ENCODE measurements at places on chromosomes 1 and 21.

GRCh38 chr1:111402083-111402482 is 25.5 kb downstream of the OVGP1 start:
- H3K4me3 ChIP-seq, result no peak overlapping the region
- no peaks in the 10 kb centered on the region for H3K4me1 ChIP-seq
- DNase-seq, result no peak
- H3K36me3 ChIP-seq, result no peaks in the 10 kb centered on the region

DNA sequence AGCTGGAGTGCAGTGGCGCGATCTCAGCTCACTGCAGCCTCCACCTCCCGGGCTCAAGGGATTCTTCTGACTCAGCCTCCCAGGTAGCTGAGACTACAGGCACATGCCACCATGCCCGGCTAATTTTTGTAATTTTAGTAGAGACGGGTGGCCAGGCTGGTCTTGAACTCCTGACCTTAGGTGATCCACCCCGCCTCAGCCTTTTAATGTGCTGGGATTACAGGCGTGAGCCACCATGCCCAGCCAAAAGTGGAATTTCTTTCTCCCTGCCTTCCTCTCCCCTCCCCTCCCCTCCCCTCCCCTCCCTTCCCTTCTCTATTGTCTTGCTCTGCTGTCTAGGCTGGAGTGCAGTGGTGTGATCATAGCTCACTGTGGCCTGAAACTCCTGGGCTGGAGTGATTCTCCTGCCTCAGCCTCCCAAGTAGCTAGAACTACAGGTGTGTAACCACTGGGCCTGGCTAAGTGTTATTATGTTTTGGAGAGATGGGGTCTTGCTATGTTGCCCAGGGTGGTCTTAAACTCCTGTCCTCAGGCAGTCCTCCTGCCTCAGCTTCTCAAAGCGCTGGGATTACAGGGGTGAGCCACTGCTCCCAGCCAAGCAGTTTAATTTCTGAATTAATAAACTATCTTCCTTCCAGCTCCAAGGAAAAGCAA is 10.0 kb upstream of the MACF1 start:
- H3K4me1 ChIP-seq, result peaks cover 78% of the 10 kb centered on the region
- H3K27me3 ChIP-seq, result no peaks in the 10 kb centered on the region
- peak overlapping the region; percentile 96 for H3K27ac ChIP-seq
- DNase-seq, result no peak

DNA sequence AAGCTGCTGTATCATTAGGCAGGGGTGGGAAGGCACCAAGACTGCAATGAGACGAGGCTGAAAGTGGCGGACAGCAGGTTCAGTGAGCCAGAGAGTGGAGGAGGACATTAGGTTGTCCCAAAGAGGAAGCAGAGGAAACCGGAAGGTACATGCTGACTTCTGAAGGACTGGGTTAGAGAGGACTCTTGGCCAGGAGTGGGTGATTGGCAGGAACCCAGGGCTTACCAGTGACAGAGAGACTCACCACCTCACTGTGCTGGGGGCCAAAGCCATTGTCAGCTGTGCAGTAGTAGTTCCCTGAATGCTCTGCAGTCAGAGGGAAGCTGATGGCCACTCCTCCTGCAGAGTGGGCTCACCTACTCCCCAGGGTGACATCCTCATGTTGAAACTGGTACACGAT is 41.9 kb upstream of the FCRL4 start:
- H3K4me1 ChIP-seq, result no peaks in the 10 kb centered on the region
- no peaks in the 10 kb centered on the region for H3K36me3 ChIP-seq
- no peaks in the 10 kb centered on the region for H3K27me3 ChIP-seq
- no peak overlapping the region for H3K27ac ChIP-seq

DNA sequence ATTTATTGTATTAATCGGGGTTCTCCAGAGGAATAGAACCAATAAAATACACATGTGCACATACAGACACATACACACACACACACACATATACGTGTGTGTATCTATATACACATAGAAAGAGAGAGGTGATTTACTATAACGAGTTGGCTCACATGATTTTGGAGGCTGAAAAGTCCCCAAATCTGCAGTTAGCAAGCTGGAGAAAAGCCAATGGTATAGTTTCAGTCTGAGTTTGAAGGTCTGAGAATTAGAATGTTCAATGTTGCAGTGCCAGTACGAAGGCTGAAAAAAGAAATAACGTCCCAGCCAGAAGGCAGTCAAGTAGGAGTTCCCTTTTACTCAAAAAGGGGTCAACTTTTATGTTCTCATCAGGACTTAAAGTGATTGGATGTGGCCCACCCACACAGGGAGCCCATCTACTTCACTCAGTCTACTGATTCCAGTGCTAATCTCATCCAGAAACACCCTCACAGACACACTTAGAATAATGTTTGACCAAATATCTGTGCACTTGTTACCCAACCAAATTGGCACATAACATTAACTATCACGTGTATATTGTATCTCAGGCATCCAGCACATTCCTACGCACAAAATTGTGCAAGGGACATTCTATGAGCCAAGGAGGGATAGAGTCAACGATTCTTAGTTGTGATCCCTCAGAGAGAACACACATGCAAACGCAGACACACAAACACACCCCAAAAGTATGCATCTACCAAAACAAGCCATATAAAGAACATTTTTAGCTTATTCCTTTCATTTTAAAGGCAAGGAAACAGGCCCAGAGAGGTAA is 195.5 kb upstream of the DUSP10 start:
- H3K27me3 ChIP-seq, result peaks cover 31% of the 10 kb centered on the region
- no peaks in the 10 kb centered on the region for H3K36me3 ChIP-seq
- H3K27ac ChIP-seq, result no peak overlapping the region
- no peak overlapping the region for H3K4me3 ChIP-seq

DNA sequence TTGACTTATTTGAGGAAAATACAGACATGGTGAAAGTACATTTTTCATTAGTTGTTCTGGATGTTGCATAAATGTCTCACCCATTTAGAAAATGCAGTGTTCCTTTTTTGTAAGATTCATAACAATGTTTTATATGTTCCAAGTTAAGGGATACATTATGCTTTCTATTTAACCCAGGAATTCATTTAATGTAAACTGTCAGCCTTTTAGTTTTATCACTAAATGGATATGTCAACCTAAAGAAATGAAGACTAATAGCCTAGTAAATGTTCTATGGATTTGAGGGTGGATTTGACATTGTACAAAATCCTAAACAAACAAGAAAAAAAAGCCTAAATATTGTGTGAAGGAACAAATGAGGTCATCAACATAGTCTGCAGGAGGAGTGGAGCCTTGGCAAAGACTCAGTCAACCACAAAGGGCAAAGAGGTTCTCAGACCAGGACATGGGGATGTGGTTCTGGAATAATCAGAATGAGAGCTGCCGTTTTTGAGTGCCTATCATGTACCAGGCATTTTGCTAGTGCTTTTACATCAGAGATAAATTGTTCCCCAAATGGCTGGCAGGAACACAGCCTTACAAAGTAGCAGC is 8.8 kb upstream of the INSL5 start:
- H3K4me1 ChIP-seq, result no peaks in the 10 kb centered on the region
- no peak for DNase-seq
- H3K36me3 ChIP-seq, result no peaks in the 10 kb centered on the region
- peaks cover 8% of the 10 kb centered on the region for H3K27me3 ChIP-seq
- H3K4me3 ChIP-seq, result no peak overlapping the region
- no peak overlapping the region for H3K27ac ChIP-seq

DNA sequence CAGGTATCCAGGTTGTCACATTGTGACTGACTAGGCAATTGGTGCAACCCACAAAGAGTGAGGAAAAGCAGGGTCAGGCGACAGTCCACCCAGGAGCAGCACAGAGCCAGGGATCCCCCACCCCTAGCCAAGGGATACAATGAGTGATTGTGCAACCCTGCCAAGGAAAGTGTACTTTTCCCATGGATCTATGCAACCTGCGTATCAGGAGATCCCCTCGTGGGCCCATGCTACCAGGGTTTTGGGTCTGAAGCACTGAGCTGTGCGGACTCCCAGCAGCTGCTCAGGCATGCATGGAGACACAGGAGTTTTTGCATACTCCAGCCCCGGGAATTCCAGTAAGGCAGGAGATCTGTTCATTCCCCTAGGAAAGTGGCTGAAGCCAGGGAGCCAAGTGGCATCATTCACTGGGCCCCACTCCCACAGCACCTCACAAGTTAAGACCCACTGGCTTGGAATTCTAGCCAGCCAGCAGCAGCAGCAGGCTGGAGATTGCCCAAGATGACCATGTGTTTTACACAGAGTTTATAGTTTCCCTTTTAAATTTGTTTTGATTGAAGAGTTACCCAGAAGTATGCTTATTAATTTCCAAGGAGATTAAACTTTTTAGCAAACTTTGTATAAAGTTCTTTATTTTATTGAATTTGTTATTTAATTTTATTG is 136.0 kb downstream of the LTN1 start:
- H3K4me3 ChIP-seq, result no peak overlapping the region
- H3K27ac ChIP-seq, result no peak overlapping the region
- no peaks in the 10 kb centered on the region for H3K36me3 ChIP-seq
- no peak for DNase-seq
- H3K27me3 ChIP-seq, result no peaks in the 10 kb centered on the region

DNA sequence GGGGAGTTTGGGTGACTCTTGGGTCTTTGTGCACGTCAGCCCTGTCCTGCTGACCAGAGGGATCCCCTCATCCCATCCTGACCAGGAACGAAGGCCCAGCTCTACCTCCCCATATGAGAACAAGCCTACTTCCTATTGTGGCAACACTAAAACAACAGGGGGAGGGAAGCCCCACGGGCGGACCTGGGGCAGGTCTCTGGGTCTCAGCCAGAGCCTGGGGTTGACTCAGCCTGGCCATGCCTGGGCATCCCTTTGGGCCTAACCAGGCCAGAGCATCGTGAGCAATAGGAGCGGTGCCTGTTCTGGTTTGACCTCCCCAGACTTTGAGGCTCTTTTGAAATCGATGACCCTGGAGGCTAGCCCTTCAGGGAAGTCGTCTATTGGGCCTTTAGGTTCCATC is 16.8 kb downstream of the RPS6KA1 start:
- H3K27me3 ChIP-seq, result no peaks in the 10 kb centered on the region
- no peaks in the 10 kb centered on the region for H3K36me3 ChIP-seq
- H3K27ac ChIP-seq, result no peak overlapping the region
- DNase-seq, result no peak
- H3K4me3 ChIP-seq, result no peak overlapping the region
- H3K4me1 ChIP-seq, result peaks cover 2% of the 10 kb centered on the region

DNA sequence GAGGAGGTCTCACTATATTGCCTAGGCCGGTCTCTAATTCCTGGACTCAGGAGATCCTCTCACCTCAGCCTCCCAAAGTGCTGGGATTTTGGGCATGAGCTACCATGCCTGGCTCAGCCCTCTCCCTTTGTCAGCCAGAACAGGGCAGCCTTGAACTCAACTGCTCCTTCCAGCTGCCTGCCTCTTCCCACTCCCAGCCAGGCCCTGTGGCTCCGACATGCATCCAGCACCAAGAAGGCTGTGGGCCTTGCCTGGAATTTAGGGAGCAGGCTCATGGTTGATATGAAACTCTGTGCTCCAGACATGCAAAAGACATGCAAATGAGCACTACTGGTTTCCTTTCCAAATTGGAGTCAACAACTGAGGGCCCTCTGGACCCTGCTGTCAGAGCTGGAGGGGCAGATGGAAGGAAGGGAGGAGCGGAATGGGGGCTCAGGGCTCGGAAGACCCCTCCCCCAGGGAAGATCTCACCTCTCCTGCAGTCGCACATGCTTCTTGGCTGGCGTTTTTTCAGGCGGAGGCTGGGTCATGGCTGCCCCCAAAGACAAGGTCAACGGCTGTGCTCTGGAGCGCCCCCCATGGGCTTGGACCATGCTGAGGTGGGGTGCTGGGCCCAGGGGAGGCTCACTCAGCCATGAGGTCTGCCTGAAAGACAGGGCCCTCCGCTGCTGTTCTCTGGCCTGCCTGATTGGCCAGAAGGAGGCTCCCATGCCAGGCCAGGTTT is 1.4 kb downstream of the PTPN7 start:
- no peaks in the 10 kb centered on the region for H3K36me3 ChIP-seq
- no peak for DNase-seq
- peaks cover 9% of the 10 kb centered on the region for H3K4me1 ChIP-seq
- no peak overlapping the region for H3K4me3 ChIP-seq
- peaks cover 3% of the 10 kb centered on the region for H3K27me3 ChIP-seq
- no peak overlapping the region for H3K27ac ChIP-seq

DNA sequence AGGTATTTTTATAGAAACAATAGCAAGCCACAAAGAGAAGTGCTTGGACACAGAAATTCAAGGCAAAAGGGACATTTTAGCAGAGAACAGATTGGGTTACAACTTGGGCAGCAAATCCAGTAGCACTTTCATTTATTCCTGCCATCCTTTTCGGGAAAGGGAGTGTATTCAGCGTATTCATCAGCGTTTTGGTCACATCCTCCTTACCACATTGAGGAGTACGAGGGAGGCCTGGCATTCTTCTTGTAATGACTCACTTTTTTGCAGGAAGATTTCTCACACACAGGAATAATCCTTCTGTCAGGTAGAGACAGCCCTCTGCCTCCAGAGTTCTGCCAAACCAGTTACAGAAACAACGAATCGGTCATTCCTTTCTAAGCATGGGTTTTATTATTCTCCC is 18.1 kb upstream of the FAM78B start:
- H3K27ac ChIP-seq, result no peak overlapping the region
- no peak for DNase-seq
- H3K36me3 ChIP-seq, result no peaks in the 10 kb centered on the region

- no peaks in the 10 kb centered on the region for H3K27me3 ChIP-seq
- H3K27ac ChIP-seq, result no peak overlapping the region
- no peak overlapping the region for H3K4me3 ChIP-seq
Observed at GRCh38 chr1:174775621-174776020, 224.1 kb upstream of the CACYBP start.

DNA sequence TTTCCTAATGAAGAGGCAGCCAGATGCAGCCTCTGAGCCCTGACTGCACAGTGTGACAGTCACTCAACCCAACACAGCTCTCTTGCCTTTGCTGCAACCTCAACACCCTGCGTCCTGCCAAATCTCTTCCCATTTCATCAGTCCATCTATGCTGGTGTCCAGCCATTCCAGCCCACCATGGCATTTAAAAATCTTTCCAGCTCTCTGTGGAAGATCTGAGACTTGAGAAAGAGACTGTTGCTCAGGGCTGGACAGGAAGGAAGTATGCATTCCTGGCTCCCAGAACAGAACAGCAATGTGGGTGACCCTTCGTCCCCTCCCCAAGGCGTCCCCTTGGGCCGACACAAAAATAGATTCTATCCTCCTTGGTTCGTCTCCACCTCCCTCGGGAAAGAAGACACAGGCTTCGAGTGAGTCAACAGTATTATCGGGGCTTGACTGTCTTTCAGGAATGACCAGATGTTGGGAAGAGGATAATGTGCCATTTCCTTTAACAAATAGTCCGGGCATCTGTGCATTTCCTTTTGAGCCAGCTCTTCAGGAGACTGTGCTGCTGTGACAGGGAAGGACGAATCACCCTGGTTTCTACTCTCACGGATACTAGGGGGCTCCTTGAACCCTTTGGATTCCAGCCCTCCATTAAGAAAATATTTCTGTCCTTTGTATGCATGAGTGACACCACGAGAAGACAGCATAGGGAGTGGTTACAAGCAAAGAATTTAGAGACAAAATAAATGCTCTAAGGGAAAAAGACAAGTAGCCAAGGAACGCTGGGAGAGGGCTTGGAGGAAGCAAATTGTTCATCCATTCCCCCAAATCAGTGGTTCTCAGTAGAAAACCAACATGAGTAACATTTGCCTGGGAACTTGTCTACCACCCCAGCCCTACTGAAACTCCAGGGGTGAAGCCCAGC is 111.4 kb upstream of the CDC42BPA start:
- H3K27ac ChIP-seq, result peak overlapping the region; percentile 94
- peaks cover 58% of the 10 kb centered on the region for H3K4me1 ChIP-seq
- H3K27me3 ChIP-seq, result no peaks in the 10 kb centered on the region
- peak overlapping the region; percentile 52 for H3K4me3 ChIP-seq

GRCh38 chr1:56838759-56839158 is 15.8 kb upstream of the C8A start:
- H3K27me3 ChIP-seq, result peaks cover 8% of the 10 kb centered on the region
- peak; percentile 11 for DNase-seq
- no peak overlapping the region for H3K4me3 ChIP-seq
- H3K4me1 ChIP-seq, result no peaks in the 10 kb centered on the region

All from osteocyte (in vitro differentiated cells).